Cortex of kidney (tissue), 1 donor: ENCODE measurements at places on chromosomes 6 and 20.

DNA sequence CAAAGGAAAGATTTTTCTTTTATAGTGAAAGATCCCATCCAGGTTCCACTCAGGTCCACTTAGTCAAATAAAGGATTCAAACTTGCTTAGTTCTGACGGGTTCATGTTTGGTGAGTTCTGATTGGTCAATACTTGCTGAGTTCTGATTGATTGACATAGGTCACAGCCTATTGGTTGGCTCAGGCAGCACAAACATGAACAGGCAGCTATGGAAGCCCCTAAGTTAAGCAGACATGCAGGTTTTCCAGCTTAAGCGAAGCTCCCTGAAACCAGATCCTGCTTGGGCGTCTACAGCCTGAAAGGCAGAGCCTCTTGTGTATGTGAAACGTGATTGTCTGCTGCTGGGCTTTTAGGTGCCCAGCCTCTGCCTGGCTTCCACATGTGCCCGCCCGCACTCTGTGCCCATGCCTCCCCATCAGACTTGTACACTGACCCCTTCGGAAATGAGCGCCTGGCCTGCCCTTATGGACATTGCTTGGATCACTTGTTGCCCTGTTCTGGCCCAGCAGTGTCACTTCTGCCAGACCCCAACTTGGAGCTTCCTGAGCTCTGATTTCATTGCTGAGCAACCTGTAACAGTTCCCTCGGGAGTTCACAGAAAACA, 45.4 kb upstream of the ECI2 start:
- no peak for DNase-seq

DNA sequence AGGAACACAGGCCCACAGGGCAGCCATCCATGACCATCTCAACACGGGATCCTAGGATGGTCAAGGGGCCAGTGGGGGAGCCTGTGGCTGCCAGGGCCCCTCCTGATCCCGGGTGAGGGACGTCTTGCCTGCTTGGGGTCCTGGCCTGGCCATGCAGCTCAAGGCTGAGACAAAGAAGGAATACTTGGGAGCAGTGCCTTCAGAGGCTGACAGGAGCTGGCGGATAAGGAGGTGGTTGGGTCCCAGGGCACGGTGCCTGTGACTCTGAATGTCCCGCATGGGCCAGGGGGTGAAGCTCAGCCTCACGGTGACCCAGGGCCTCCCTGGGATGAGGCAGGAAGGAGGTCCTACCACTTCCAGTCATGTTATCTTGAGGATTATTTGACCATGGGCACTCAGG, 95.2 kb downstream of the SMOC2 start:
- DNase-seq = no peak

- DNase-seq = no peak
Measured at GRCh38 chr6:41692080-41692675, 43.2 kb downstream of the TFEB start.

GRCh38 chr20:57177636-57178280, 88.7 kb downstream of the BMP7 start:
- no peak for DNase-seq

GRCh38 chr6:166747644-166748595, 120.9 kb upstream of the RPS6KA2 start:
- no peak for DNase-seq

GRCh38 chr6:125832391-125833117, 41.8 kb downstream of the NCOA7 start:
- DNase-seq = no peak

DNA sequence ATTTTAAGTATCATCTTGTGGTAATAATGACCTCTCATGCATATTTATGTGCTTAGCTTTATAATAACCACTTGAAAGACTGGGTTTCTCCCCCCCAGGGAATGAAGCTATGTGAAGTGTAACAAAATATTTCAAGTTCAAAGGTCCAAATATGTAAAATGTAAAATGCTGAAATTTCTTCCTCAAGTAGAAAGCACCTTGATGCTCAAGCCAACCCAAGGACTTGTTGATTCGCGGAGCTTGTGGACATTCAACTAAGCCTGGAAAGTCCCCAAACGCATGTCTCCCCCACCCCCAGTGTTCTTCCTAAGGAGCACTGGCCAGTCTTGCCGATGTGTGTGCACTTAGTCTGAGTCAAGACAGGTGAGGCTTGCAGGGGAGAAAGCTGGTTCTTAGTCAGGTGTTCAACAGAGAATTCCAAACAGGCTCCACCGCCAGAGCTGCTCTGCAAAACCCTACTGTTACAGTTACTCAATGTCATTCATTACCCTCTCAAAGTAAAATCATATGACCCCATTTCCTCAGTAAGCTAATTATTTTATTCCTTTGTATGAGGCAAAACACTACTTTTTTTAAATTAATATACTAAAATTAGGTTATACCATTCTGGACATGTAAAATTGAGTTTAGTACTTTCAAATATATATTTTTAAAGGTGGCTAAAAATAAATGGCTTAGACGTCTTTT, 46.9 kb upstream of the QKI start:
- DNase-seq = no peak

GRCh38 chr20:33372993-33373441, 28.3 kb downstream of the CDK5RAP1 start:
- DNase-seq = no peak

DNA sequence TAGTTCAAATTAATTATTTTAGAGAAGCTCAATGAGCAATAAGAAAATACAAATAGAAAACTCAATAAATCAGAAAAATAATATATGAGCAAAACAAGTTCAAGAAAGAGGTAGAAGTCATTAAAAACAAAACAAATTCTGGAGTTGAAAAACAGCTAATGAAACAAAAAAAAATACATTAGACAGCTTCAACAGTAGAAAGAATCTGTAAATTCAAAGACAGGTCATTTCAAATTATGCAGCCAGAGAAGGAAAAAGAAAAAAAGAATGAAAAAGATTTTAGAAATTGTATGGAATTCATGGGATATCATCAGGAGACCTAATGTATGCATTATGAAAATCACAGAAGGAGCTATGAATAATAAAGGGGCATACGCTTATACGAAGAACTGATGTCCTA, 795.3 kb upstream of the ADGRB3 start:
- DNase-seq = no peak

DNA sequence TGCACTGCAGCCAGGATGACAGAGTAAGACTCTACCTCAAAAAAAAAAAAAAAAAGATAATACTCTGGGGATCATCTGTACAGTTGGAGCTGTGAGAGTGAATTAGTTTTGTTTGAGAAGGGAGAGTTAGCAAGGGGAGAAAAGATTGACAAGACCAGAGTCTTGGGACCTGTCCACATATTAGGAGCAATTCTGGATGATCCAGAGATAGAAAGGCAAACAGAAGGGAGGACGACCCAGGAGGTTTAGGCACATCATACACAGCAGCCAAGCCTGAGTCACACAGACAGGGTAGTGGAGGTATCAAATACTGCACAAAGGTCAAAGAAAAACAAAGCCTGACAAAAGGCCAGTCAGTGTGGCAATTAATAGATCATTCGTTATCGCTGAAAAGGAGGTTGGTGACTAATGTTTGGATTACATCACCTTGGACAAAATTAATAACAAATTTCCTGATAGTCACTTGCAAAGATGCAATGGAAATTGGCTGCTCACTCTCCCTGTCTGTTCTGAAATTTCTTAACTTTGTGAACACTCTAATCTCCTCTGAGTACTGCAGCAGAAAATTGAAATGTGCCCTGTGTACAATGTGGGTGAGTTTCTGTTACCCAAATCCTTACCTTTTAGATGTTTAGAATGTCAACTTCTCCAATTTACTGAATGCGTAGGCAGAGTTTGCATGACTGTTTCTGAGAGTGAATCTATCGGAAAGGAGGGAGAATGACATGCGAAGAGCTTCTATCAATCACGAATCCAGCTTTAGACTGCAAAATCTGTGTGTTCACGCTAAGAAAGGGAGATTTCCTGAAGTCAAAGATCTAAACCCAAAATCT, 105.4 kb downstream of the TSHZ2 start:
- no peak for DNase-seq

GRCh38 chr6:155219858-155220301, 43.9 kb upstream of the CLDN20 start:
- no peak for DNase-seq

- no peak for DNase-seq
Measured at GRCh38 chr20:44467289-44467883, 8.3 kb upstream of the TTPAL start.

- no peak for DNase-seq
Measured at GRCh38 chr6:126017668-126018067, 31.3 kb downstream of the TRMT11 start.

DNA sequence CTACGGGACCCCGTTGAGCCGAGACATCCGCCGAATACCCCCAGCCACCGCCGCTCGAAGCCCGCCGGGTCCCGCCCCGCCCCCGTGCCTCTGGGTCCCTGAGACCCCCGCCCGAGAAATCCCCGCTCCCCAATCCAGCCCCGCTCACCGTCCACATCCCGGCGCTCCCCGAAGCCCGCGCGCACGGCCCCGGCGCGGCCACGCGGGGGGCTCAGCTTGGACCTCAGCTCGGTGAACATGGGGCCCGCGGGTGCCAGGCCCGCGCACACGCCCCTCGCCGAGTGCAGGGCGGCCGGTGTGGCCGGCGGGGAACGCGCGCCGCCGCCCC, 249 bp downstream of the SAMD10 start:
- DNase-seq = no peak

- no peak for DNase-seq
Measured at GRCh38 chr20:4370851-4371250, 350.9 kb upstream of the PRND start.

DNA sequence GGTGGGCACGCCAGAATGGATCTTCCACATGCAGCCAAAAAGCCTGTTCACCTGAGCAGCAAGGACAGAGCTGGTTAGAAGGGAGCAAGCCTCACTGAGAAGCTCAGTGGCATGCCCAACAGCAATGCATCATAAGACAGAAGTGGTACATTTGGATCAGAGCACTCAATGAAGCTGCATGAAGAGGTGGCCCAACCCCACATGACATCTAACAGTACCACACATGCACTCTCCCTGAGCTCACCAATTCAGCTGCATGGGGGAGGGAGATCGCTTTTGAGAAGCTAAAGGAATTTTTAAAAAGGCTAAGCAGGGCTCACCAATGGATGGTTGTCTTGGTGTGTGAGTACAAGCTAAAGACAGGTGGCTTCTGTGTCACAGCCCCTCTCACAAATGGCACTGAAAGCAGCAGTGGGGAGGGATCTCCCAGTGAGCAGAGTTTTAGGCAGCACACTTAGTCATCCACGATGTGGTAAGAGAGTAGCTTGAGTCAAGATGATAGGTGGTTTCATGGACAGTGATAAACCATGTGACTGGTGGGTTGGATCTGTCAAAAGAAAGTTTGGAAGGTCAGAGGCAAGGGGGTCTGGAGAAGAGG, 166.6 kb upstream of the TAB2 start:
- no peak for DNase-seq

GRCh38 chr20:4787820-4788219, 66.1 kb downstream of the PRND start:
- no peak for DNase-seq

DNA sequence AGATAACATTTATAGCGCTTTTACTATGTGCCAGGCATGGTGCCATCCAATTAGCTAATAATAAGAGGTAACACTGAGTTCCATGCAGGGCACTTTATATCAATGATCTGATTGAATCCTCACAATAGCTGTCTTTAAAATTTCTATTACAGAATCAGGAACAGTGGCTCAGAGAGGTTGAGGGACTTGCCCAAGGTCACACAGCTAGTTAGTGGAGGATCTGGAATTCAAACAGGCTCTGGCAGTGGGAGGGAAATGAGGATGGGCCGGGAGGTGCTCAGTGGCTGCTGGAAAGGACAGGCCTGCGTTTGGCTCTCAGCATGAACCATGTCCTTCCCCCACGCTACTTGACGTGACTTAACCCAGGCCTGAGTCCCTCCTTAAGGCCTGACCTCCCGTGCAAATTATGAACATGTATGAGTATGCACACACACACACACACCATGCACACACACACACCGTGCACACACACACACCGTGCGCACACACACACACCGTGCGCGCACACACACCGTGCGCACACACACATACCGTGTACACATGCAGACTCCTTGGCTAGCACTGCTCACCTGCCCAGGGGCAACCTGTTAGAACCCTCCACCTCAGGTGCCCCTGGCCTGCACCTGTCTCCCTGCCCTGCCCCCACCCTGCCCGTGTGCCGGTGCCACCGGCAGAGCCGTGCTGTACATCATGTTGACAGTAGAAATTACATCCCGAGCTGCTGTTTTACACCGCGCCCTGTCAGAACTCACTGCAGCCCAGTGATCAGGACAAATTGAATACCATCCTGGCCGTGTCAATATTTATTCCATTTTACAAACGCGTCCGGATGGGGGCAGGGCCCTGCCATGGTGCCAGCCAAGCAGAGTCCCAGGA, 43.7 kb downstream of the CDH22 start:
- DNase-seq = no peak

- no peak for DNase-seq
Measured at GRCh38 chr20:22951966-22952365, 83.1 kb upstream of the SSTR4 start.

DNA sequence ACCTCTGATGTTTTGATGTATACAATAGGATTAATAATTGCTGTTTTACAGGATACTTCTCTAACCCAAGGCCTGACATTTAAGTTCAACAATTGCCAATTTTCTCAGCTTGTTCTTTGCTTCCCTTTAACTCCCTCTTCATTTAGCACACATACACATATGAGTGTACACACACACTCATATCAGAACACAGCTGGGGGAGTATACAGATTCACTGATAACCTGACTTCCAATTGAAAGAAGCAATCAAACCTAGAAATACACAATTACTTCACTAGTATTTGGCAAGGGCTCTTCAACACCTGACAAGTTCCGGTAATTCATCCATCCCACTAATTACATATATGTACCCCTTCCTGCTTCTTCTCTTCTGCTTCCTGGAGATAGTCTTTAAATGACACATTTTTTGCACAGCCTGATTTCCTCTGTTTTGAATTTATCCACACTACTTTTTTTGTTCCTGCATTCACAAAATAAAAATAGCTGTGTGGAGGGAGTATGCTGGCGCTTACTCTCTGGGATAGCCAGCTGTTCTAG, 11.2 kb downstream of the UST start:
- no peak for DNase-seq

GRCh38 chr20:34302312-34302722, 838 bp downstream of the AHCY start:
- DNase-seq = no peak

DNA sequence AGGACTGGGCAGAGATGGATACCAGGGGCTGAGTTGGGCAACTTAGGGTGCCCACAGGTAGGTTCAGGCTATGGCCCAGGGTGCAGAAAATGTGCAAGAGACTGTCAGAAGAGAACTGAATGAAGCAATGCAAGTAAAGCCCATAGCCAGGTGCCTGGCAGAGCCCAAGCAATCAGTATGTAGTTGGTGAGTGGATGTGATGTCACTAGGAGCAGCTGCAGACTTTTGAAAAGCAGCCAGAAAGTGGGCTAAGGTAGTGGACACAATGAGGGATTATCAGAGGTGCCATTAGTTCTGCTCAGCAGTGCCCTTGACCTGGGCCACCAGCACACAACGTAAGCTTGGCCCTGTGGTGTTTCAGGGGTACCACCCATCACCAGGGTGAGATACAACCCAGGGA, 135.3 kb downstream of the SOBP start:
- no peak for DNase-seq

- DNase-seq = no peak
Measured at GRCh38 chr6:62721408-62721807, 435.4 kb upstream of the KHDRBS2 start.
